ENCODE measurements at places on chromosomes 4 and X.

DNA sequence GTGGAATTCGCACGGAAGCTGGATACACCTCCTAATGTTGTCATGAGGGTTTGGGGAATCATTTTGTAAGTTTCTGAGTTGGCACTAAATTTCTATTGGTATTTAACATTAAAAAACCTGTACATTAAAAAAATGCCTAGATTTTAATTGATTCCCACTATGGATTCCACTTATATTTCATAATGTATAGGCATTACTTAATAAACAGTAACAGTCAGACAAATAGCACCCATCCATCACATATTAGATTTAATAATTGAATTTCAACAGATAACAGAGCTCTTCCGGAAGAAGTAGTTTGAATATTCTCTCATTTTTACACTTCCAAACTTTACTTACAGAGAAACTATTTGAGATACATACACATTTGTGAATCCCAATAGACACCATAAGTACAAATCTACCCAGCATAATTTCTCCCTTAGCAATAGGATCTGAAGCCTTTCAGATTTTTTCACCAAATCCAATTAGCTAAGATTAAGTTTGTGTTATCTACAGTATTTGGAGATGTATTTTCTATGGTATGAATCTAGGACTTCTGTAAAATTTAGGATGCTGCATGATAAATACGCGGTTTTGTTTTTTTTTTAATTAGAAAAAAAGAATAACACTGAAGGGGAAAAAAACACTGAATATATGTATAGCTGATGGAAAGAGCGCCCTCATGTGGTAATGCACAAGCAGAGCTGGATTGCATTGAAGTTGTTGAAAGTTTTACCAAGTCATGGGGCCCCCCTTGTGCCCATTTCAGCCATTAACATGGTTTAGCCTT is 12.2 kb upstream of the ODAM start:
- no peak for DNase-seq

DNA sequence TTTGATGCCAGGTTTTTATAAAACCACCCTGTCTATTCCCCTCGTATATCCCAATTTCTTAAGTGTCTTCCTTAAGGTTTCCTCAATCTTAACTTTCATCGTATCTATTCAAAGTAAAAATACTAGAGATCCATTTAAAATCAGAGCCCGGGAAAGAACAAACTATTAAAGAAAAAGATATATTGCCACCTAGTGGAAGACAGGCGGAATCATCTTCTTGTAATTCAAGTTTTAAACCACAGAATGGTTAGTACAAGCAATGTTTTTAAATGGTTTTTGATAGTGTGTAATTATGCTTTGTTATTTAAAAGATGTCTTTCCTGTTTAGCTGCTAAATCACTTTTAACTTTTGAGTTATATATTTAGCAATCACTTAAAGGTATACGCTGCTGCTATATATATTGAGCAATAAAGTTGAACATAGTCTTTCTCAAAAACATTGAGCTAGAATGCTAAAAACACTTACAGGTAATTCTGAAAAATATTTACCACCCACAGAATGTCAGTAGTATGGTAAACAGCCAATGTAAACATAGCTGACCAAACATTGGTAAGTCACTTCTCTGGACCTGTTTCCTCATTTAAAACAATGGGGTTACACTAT is 18.2 kb downstream of the PRDM8 start:
- DNase-seq, result no peak

- no peak for DNase-seq
Observed at GRCh38 chrX:153580700-153581386, 18.1 kb downstream of the CCNQ start.

GRCh38 chr4:84931961-84932360 is 34.5 kb downstream of the WDFY3 start:
- DNase-seq, result no peak

GRCh38 chr4:26806331-26806730 is 54.3 kb upstream of the STIM2 start:
- no peak for DNase-seq
